ENCODE measurements at places on chromosomes 3 and 15.

- DNase-seq = peak; percentile 21
Measured at GRCh38 chr3:143674100-143674968, 173.9 kb downstream of the SLC9A9 start.

- no peak for DNase-seq
Measured at GRCh38 chr3:88090681-88091080, 31.6 kb downstream of the ZNF654 start.

- no peak for DNase-seq
Measured at GRCh38 chr3:49568965-49569364, 14.7 kb downstream of the BSN start.

GRCh38 chr3:191263365-191263764 is 64.3 kb downstream of the OSTN start:
- no peak for DNase-seq

DNA sequence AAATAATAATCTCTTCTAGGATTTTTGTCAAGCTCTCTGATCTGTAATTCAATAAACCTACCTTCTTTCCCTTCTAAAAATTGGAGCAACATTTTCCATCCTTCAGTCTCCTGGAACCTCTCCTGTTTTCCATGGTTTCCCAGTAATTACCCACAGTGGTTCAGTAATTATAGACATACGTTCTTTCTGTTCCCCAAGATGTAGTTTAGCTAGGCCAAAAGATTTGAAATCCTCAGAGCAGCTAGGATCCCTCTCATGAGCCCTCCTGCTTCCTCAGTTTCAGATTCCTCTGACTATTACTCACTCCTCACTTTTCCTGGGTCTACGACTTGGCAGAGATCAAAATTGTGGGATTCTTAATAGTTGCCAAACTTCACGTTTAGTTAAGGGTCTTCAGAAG is 76.9 kb upstream of the IGSF10 start:
- no peak for DNase-seq

DNA sequence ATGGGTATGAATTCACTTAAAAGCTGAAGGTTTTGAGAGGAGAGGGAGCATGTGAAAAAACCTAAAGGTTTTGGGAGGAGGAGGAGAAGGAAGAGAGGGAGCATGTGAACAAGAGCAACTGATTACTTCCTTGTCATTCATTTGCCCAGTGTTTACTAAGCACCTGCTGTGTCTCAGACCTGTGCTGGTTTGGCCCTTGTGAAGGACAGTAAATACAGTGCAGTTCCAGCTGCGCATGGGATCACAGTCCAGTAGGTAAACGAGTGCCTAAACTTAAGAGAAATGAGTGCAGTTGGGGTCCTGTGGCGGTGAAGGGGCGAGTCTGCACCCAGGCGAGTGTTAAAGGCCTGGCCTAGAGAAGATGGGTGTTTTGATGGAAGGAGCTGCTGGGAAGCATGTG is 38.6 kb downstream of the IGF1R start:
- DNase-seq = no peak

GRCh38 chr3:40463579-40463978 is 6.4 kb downstream of the RPL14 start:
- DNase-seq = no peak

GRCh38 chr3:55688154-55688553 is 201.0 kb upstream of the WNT5A start:
- no peak for DNase-seq

Measured in stimulated activated CD8-positive, alpha-beta memory T cell treated with anti-CD3 and anti-CD28 coated beads, Interleukin-12 subunit alpha, Interleukin-12 subunit beta, amount 100 ng/mL, for 4 hours (primary cell).